Islet precursor cell (in vitro differentiated cells): ENCODE measurements at places on chromosomes 5 and 9.

DNA sequence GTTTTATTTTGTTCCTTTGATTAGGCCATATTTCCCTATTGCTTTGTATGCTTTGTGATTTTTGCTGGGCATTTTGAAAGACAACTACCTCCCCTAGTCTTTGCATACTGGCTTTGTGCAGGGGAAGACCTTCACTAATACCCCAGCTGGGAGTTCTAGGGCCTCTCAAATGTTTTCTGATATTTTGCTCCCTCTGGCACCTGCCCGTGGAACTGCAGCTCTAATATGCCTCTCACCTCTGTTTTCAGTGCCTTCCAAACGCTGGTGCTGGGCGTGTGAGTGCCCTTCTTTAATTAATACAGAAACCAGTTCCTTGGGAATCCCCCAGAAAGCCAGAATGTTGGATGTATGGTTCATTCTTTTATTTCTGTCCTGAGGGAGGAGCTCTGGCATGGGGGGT lies 204.5 kb downstream of the COMMD10 start:
- DNase-seq: peak; percentile 60

DNA sequence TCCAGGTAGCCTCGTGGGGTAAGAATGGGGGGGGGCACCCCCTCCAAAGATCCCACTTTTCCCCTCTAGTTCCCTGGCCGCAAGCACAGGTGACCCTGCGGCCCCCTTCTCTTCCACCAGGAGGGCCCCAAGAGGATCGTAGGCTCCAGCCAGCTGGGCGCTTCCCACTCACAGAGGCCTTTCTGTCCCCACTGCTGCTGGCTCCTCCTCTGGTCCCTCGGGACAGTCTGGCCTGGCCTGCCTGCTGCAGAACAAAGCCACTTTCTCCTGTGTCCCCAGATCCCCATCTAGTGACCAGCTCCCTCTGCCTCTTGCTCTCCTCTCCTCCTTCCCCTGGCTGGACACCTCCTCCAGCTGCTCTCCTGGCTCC lies 534 bp upstream of the SAPCD2 start:
- DNase-seq: no peak

DNA sequence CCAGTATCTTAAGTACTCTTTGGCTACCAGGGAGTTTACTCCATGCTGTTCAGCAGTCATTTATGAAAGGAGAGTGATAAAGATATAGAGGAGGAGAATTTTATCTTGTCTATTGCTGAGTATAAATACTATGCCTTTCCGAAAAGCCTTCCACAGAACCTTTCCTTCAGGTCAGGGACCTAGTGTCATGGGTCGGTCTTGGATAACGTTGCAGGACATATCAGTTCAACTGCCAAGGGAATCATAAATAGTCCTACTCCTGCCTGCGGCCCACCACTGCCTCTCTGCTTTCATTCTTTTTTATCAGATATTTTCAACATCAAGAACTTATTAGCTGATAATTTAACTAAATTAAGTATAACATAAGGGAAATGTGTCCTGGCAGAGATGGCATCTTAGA lies 122.0 kb upstream of the CCDC152 start:
- DNase-seq: no peak

DNA sequence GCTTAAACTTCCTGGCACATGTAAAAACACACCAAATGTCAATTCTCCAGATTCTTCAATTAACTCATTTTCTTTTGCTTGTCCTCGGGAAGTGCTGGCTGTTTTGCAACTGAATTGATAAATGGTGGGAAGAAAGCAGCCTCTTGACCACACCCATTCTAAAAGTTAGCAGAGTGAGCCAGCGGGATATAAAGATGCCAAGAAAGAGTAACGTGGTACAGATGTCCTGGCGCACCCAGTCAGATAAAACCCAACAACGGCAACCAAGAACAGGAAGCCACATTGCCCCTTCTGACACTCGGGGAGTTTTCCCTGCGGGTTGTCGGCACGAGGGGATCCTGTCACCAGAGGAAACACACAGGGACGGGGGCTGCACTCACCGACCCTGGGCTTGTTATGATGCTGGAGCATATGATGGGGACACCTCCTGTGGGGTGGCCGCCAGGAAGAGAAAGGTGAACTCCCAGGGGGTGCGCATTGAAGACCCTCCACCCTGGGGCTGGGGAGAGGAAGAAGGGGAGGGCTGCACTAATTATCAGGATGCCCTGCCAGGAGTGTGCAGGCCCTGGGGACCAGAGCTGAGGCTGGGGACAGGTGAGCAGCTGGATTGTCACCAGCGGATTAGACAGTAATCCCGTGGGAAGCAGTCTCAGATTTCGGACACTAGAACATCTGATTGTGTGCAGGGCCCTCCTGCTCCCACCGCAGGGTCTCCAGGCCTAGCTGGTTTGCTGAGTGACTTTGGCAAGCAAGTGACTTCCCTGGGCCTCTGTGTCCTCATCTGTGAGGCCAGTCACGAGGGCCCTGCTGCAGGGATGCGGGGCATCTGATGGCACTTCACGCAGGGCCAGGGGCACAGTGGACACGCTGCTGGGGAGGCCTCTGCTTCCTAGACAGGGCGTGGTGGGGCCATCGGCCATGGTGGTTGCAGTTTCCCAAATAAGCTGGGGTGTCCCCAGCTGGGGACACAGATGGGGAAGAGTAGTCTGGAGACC lies 59.2 kb downstream of the CRB2 start:
- no peak for DNase-seq

DNA sequence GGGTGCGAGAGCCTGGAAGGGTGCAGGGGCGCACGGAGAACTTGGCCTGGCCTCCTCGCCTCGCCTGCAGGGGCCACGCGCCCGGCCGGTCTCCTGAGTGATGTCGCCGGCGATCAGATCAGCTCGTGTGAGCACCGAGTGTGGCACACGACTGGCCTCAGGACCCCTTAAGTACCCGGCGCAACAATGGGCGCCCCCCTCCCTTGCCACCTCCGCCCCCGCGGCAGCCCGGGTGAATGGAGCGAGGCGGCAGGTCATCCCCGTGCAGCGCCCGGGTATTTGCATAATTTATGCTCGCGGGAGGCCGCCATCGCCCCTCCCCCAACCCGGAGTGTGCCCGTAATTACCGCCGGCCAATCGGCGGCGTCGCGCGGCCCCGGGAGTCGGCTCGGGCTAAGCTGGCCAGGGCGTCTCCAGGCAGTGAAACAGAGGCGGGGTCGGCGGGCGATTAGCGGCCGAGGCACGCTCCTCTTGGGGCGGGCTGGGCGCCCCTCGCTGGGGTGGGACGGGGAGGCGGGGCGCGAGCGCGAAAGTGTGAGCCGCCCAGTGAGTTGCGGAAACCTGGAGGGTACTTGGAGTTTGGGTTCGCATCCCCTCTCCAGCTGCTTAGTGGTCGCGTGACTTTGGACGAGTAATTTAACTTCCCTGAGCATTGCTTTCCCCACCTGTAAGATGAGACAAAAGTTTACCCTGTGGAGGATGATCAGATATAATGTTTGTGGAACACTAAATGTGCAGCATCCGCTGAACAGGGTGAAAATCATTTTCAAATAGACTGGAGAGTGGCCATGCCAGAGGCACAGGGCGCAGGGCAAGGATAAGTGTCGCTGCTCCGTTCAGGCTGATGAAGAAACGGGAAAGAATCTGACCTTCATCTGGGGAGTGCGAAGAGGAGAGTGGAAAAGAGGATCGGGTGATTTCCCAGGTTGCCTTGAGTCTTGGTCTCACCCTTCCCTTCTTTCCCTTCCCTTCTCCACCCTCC lies at the start of gene NEUROG1:
TSS of gene NEUROG1 (minus strand) at position 145 of the 982 bp plus-strand sequence. CDS start 274 bp downstream, outside the sequence.
- peak; percentile 68 for DNase-seq

- DNase-seq: peak; percentile 21
These were observed 28.4 kb upstream of the MVB12B start for GRCh38 chr9:126298063-126298801.

GRCh38 chr9:5357431-5358105 lies 17.9 kb upstream of the RLN1 start:
- DNase-seq: no peak

GRCh38 chr9:15249981-15250380 lies 57.0 kb downstream of the TTC39B start:
- DNase-seq: no peak

DNA sequence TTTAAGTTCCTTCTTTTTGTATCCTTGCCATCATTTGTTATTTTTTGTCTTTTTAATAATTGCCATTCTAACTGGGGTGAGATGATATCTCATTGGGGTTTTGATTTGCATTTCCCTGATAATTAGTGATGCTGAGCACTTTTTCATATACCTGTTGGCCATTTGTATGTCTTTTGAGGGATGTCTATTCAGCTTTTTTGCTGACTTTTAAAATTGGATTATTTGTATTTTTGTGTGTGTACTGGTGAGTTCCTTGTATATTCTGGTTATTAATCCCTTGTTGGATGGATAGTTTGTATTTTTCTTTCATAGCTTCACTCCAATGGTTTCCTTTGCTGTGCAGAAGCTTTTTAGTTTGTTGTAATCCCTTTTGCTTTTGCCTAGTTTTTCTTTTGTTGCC lies 19.1 kb downstream of the RCL1 start:
- no peak for DNase-seq

DNA sequence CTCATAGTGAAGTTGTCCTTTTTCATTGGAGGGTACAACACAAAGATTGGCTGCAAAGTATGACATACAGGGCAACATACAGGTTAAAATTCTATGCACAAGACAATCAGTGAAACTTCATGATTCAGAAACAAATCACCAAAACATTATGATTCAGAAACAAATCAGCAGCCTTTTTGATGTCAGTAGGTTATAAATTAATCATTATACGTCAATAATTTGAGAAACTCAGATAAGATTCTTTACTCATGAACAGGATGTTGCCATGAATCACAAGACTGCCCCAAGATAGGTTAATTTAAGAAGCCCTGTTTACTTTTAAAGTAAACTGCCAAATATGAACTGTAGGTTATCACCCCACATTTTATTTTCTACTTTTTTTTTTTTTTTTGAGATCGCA lies 62.2 kb upstream of the IL33 start:
- DNase-seq: no peak

GRCh38 chr5:80668016-80668969 lies 13.5 kb upstream of the DHFR start:
- DNase-seq: no peak

- peak; percentile 88 for DNase-seq
These were observed 62.1 kb downstream of the C9orf50 start for GRCh38 chr9:129558551-129559505.

DNA sequence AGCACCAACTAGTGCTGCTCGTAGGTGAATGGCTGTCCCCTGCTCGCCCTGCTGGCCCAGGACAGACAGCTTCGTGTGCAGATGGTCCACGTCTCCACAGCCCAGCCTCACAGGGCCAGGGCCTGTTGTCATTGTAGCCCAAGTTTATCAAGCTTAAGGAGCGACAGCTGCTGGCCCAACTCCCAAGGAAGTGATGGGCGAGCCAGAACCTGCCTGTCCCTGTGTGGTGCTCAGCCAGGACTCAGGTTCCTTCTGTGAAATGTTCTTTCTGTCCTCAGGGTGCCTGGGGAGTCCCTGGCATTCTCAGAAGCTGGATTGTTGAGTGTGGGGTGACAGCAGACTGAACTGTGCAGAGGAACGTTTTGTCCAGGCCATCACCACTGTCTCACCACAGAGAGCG lies 16.4 kb downstream of the TRIP13 start:
- DNase-seq: no peak
